ENCODE measurements at places on chromosomes 6 and 20.

GRCh38 chr6:69293471-69293870 lies 503.3 kb downstream of the LMBRD1 start:
- no peak for DNase-seq

GRCh38 chr6:170160628-170161611 lies 130.0 kb downstream of the DLL1 start:
- DNase-seq, result no peak

- no peak for DNase-seq
Observed at GRCh38 chr20:59559863-59560262, 44.5 kb upstream of the PHACTR3 start.

GRCh38 chr6:99613705-99614429 lies 7.2 kb downstream of the PRDM13 start:
- DNase-seq, result peak; percentile 72

- no peak for DNase-seq
Observed at GRCh38 chr6:13796781-13797180, 17.6 kb downstream of the MCUR1 start.

DNA sequence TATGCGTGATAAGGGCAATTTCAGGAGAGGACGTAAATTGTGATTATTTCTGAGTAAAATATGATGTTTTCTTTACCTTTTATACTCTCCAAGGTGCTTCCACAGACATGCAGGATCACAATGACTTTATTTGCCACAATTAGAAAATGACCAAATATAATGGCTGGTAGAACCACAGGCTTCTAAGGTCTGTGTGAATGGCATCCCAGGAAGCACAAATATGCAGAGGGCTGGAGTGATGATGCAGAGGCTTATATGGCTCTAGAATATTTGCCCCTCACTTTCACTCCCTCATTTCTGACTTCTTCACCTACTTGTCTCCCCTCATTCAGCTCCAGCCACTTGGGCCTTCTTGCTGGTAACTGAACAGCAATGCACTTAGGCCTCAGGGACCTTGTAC lies 502.1 kb upstream of the MAP3K7 start:
- no peak for DNase-seq

DNA sequence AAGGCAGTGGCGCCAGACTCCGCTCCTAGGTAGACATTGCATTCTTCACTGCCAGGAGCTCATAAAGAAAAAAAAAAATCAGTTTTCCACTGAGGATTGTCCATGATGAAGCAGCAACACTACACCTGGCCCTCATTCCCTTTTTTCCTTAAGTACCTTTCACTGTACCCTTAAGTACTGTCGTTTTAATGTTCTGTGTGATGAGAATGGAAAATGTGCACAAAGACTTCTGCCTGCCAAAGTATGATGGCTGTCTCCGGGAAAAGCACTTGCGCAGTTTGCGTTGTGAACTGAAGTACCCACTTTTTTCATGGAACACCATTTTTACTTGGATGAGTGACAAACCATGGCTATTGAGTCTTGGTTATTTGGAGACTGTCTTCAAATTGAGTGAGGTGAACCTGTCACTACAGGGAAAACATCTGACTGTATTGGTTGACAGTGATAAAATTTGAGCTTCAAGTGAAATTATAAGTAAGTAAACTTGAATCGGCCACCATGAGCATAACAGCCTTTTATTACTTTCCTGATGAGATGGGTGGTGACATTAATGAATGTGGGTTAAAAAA lies 104.8 kb downstream of the NCOA3 start:
- no peak for DNase-seq

- DNase-seq, result no peak
Observed at GRCh38 chr6:94859924-94860323, 717.4 kb upstream of the MANEA start.

GRCh38 chr20:15676815-15677214 lies 896.4 kb downstream of the KIF16B start:
- DNase-seq, result no peak

DNA sequence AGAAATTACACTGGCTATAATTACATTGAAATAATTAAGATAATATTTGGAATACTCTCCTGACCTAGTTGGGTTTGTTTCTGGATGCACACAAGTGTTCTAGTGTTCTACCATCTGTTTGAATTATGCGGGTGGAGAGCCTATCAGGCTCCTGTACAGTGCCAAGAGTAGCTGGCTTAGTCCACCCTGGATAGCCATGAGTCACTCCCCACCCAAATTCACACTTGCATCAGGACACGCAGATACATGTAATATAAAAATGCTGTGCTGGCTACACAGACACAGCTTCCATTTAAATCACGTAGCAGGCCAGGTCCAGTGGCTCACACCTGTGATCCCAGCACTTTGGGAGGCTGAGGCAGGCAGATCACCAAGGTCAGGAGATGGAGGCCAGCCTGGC lies 686.2 kb upstream of the SLC35B3 start:
- no peak for DNase-seq

DNA sequence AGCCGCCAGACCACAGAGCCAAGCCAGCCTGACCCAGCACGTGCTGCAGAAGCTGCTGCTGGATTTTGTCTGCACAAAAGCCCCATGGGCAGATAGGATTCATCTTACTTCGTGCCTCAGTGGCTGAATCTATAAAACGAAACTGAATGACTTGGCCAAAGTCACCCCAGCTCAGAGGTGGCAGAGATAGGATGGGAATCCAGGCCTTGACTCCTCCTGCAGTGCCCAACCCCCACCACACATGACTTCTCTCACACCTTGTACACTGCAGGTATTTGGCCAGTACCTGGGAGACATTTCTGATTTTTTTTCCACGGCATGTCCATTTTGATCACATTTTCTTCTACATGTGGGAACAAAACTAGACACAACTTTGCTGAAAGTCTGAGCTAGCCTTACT lies 182.1 kb downstream of the ANKRD60 start:
- DNase-seq, result no peak

GRCh38 chr6:52373151-52373690 lies 11.3 kb downstream of the PAQR8 start:
- no peak for DNase-seq

- DNase-seq, result no peak
Observed at GRCh38 chr20:55977690-55978459, 27.4 kb downstream of the CBLN4 start.

- DNase-seq, result no peak
Observed at GRCh38 chr6:168964138-168964835, 289.4 kb downstream of the THBS2 start.

DNA sequence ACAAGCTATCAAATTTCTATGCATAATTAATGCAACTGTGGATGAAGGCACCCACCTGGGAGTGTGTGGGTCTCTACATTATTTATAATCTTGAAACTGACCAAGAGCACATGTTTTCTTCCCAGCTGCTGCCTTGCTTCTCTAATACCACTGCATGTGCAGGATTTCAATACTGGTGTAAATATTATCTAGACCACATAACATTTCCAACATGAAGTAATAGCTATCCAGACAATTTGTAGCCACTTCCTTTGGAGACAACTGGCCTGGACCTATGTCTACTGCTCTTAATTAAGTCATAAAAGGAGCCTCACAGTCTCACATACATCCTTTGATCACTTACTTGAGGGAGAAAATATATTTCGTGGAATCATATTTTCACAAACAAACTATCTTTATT lies 180.7 kb downstream of the HIVEP2 start:
- DNase-seq, result no peak

- DNase-seq, result no peak
Observed at GRCh38 chr20:9212735-9213134, 143.8 kb downstream of the PLCB4 start.

DNA sequence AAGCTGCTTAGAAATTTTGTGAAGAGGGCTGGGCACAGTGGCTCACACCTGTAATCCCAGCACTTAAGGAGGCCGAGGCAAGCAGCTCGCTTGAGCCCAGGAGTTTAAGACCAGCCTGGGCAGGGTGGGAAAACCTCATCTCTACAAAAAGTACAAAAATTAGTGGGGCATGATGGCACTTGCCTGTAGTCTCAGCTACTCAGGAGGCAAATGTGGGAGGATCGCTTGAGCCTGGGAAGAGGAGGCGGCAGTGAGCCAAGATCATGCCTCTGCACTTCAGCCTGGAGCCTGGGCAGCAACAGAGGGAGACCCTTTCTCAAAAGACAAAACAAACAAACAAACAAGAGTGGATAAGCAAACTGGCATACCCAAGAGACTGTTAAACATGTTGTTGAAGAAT lies 308.3 kb upstream of the ADGRB3 start:
- peak; percentile 36 for DNase-seq

GRCh38 chr6:169266746-169267591 lies 13.3 kb upstream of the THBS2 start:
- no peak for DNase-seq

GRCh38 chr20:982754-983153 lies 19.4 kb downstream of the RSPO4 start:
- DNase-seq, result no peak

DNA sequence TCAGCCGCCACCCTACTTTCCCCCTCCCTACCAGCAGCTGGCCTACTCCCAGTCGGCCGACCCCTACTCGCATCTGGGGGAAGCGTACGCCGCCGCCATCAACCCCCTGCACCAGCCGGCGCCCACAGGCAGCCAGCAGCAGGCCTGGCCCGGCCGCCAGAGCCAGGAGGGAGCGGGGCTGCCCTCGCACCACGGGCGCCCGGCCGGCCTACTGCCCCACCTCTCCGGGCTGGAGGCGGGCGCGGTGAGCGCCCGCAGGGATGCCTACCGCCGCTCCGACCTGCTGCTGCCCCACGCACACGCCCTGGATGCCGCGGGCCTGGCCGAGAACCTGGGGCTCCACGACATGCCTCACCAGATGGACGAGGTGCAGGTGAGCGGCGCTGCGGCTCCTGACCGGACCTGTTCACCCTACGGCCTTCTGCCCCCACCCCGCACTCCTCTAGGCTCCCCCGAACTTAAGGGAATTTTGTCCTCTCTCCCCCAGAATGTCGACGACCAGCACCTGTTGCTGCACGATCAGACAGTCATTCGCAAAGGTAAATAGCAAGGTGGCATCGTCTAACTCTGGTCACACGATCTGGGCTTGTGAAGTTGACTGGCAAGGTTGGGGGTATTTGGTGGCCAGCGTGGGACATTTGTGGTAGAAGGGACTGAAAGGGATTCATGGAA lies 2.3 kb downstream of the TFAP2C start:
- DNase-seq, result no peak

GRCh38 chr6:128723667-128724066 lies 159.3 kb upstream of the LAMA2 start:
- no peak for DNase-seq

DNA sequence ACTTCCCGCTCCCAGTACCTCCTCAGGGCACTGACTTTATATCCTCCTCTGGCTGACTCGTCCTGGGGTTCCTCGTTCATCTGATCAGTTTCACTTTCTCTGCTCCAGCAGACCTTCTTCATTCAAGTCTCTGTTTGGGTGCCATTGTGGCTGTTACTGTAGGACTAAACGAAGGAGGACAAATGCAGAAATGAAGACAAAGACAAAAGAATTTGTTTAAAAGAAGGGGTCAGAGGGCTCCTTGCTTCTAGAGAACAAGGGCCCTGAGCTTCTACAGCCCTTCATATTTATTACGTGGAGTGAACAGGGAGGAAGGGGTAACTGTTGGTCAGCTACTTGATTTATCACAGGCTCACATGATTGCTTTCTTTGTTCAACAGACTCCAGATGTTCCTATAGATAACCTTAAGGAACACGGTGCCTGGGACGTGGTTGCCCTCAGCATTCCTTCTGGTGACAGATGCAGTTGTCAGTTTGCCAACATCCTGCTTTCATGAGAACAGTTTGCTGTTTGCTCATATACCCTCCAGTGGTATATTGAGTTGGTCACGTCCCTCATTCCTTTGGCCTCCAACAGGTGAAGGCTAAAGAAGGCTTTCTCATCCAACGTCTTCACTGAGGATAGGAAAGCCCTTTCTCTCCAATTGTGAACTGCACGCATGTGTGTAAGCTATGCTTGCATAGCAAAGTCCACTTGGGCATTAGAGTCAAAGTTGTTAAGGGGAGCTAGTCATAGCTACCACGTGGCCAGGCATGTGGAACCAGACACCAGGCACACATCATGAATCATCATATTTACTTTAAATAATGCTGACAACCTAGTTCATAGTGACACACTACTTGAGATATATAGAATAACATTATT lies 69.1 kb upstream of the BTN3A2 start:
- DNase-seq, result no peak

- no peak for DNase-seq
Observed at GRCh38 chr6:15423286-15423993, 177.6 kb downstream of the JARID2 start.

DNA sequence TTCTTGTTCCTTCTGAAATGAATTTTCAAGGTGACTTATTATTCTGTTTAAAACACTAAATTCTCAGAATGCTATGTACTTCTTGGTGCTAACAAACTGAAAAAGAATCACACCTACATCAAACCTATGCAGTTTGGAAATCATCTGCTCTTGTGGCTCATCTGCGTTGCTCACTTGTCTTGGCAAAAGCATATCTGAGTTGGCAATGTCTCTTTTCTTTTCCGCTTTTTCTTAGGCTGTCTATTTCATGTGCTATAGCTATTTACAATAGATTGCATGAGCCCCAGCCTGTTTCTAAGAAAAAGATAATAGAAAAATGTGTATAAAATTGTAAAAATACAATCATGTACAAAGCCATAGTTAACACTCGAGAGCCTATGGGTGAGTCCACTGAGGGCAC lies 348.9 kb upstream of the AGPAT4 start:
- DNase-seq, result no peak

DNA sequence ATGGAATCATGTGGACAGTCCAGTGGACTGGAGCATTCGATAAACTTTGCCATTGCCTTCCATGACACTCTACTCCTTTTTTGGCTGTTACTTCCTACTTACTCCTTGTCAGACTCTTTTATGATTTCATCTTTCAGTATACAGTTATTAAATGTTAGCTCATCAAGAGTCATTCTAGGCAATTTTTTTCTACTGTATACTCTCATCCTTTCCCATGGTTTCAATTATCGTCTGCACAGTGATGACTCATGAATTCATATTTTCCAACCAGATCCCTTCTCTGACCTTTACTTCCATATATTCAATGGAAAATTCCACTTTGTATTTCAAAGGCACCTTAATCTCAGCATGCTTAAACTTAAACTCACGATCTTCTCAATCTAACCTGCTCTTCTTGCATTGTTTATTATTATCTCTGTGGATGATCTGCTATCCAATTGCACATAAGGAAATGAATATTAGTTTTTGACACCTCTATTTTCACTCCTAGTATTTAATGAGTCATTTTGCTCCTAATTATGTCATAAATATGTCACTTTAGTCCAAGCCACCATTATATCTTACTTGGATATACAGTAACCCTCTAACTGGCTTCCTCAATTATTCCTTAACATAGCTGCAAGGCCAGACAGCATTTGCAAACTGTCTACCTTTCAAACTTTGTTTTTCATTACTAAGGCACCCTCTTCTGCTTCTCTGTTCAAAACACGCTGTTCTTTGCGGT lies 427.5 kb downstream of the PHF3 start:
- no peak for DNase-seq
